K562 (cell line): ENCODE measurements at places on chromosomes 11 and 22.

DNA sequence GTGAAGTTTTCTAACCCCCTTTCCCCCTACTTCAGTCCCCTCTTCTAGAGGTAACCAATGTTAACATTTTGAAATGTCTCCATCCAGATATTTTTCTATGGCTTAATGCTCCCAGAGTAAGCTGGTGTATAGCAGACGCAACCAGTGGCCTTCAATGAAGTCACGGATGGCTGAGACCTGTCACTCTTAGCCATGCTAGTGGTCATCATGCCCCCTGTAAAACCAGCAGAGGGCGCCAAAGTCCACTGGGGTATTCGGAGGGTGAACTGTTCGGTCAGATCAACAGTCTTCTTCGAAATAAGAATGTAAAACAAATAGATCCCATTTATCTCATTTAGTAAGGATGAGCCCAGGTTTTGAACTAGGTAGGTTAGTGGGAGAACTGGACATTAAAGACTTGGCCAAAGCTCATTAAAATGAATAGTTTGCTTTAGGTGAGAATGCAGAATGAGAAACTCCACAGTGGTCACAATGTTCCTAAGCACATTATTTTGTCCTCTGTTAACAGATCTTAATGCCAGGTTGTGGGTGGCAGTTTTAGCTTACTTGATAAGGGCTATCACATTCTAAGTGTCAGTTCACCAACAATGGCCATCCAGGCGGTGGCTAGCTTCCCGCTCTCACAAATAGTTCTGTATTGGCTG, 8.6 kb upstream of the MMP8 start:
- DNase-seq = peak; percentile 69

DNA sequence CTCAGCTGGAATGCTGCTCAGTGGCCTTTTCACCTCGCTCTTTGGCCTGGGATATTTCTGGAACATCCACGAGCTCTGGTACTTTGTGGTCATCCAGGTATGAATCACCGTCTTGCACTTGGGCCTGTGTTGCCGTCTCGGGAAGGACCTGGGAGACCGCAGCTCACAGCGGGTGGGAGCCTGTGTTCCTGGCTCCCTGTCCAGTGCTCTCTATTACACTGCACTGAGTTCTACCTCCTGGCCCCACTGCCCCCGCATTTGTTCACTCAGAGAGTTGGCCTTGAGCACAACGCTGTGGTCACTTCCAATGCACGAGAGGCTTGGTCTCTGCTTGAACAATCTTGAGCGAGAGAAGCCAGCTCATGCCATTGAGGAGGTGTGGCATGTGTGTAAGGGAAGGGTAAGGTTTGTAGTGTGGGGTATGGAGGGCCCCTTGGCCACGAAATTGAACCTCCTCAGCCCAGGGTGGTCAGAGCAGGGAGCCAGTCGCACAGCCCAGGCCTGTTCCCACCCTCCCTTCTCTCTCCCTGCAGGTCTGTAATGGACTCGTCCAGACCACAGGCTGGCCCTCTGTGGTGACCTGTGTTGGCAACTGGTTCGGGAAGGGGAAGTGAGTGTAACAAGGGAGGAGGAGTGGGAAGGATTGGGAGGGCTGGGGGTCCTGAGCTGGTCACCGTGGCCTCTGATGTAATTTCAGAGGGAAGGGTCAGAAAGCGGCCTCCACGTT, 16.2 kb downstream of the SLC37A2 start:
- no peak for DNase-seq

- DNase-seq = no peak
These were observed 527.8 kb downstream of the METTL15 start for GRCh38 chr11:28636033-28636432.

DNA sequence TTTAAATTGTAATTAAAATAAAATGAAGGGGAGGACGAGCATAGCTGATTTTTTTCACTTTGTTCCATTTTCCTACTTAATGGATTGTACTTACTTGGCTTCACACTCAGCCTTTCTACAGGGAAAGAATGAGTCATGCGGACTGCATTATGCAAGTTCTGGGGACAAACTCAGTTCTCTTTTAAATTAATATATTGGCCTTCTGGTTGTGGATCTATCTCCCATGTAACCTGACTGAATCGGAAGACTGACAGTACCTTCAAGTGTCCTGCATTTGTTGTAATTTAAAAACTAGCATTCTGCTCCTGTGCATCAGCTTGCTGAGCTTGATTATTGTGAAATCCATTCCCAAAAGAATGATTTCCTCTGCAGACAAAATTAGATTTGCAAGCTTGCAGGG, 12.2 kb downstream of the OR8D1 start:
- DNase-seq = no peak

DNA sequence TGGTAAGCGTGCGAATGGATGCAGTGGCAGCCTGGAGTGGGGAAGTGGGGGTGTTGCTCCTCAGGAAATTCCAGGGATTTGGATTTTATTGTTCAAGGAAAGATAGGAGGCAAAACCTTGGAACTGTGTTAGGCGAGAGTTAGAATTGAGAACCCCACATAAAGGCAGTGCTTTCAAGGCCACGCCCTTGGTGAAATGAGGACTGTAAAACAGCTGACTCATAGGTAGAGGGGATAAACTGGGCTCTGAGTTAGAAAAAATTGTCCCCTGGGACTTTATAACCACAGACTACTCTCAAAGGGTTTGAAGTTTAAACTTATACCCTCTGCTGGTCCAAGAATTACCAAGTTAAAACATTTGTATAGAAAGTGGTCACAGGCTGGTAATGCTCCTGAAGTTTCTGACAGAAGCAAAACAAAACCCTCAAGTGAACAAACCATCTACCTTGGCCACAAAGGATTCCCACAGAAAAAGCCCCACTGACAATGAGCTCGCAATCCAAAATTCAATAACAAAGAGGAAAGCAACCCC, 250.3 kb upstream of the TBCEL start:
- DNase-seq = peak; percentile 9

GRCh38 chr11:126989942-126990715, 10.4 kb downstream of the KIRREL3 start:
- peak; percentile 56 for DNase-seq

GRCh38 chr11:112321501-112322172, 61.0 kb upstream of the PLET1 start:
- DNase-seq = no peak

GRCh38 chr11:16321148-16321547, 35.2 kb downstream of the SOX6 start:
- DNase-seq = no peak

DNA sequence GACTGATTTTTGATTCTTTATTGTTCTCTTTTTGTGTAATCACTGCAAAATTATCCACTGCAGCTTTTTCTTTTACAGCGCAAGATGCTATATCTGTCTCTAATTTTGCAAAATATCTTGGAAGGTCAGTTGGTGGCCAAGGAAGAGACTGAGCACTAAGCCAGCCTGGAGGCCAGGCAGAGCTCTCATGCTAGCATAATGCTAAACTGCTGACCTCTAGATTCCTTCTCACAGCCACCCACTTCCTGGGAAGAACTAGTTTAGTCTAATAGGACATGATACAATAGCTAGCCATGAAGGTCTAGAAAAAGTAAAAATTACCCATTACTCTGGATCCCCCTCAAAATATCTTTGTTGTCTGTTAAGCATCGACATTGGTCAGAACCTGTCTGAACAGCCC, 227.2 kb upstream of the ARHGAP20 start:
- no peak for DNase-seq

DNA sequence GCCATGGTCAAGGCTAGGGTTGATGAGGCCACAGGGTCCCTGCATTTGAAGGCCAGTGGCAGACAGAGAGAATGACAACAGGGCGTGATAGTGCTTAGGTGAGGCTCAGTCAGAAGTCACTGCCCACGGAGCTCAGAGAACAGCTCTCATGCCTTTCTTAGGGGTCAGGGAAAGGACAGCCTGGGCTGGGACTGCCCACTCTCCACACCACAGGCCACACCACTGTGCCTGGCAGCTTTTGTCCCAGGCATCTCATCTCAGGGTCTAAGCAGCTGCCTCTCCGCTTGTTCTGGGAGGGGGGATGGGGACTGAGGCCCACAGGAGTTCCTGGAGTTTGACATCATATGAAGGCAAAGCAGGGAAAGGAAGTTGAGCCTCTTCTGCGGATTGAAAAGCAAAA, 150.2 kb upstream of the B3GAT1 start:
- DNase-seq = no peak

- DNase-seq = peak; percentile 70
These were observed 23.5 kb downstream of the TP53I11 start for GRCh38 chr11:44927174-44927661.

DNA sequence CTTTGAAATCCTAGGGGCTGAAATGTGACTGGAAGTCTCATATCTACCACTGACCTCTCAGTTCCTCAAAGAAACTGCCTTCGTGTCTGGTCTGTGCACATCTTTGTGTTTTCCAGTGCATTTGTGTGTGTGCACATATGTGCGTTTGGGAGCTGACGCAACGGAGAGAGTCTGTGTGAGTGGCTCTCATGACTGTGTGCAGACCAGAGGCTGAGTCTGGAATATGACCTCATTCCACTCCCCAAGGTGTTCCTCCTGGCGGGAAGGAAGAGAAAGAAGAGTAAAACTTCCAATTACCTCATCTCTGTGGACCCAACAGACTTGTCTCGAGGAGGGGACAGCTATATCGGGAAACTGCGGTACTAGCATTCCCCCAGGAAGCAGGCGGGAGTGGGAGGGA, 16.5 kb downstream of the TUB start:
- DNase-seq = no peak

DNA sequence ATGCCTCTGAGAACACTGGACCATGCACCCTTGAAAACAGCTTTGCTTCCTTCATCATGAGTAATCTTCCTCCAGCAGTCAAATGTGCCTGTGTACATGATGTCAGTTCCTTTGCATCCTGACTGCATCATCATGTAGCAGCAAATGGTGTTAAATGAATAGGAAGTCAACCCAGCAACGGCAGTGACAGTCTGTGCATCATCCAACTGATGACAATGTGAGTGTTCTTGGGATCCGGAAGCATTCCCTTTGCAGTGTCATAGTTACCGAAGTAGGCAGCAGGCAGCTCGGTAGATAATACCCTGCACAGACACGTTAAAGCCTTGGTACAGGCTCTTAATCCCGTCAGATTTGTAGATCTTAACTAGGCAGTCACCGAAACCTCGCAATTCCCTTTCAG, 2.5 kb downstream of the WBP2NL start:
- DNase-seq = no peak
